ENCODE measurements at places on chromosomes 3 and 15. TPM values are rescaled to one million over a fixed set of nuclear protein-coding genes. Genes with fewer than 3 reads are reported as not detected.

Gene SAMD7
- not detected for total RNA-seq

Gene ADGRG7
- 1.1 TPM for total RNA-seq

Gene CX3CR1
- not detected for total RNA-seq

Gene XCR1
- under 0.01 TPM for total RNA-seq

Gene NECTIN3
- total RNA-seq = 53.0 TPM

Gene CPA3
- not detected for total RNA-seq

Gene EHHADH
- total RNA-seq = 5.6 TPM

Gene SH3BP5
- total RNA-seq = 30.4 TPM
